Body of pancreas (tissue), 4 donors: ENCODE measurements at places on chromosomes 2 and 18. TPM values are rescaled to one million over a fixed set of nuclear protein-coding genes. Genes with fewer than 3 reads are reported as not detected.

Gene ASPRV1
- total RNA-seq = 0.33 TPM

Gene MC5R
- total RNA-seq = not detected

Gene VPS54
- total RNA-seq = 17.8 TPM

Gene PLEKHH2
- total RNA-seq = 10.4 TPM

Gene SLC5A7
- total RNA-seq = 0.26 TPM

DNA sequence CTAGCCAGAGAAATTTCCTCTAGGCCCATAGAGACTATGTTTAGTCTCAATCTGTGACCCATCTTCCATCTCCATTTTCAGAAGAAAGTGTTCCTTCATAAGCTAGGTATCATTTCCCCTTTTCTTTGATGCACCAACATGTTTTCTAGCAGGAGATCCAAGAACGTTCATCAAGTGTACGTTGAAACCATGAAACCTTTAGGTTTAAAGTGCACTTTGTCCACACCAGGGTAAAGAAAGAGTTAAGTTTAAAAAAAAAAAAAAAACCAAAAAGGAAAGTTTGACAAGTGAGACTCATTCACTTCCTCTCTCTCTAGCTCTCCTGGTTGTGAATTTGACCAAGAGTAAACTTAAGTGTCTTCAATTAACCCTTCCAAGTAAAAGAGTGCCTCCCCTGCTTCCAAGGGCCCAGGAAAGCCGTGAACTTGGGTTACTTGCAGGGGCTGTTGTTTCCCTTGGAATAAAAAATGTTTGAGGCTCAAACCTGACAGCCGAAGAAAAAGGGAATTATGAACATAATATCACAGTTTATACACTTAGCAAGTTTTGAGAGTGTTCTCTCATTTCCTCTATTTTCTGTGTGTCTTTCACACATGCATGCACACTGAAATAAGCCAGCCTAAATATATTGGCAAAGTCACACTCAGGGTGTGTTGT, 56.7 kb downstream of the LBH start:
- H3K4me3 ChIP-seq = no peak overlapping the region
- no peak overlapping the region for H3K27ac ChIP-seq
- no peak for DNase-seq
- peaks cover 5% of the 10 kb centered on the region for H3K4me1 ChIP-seq

DNA sequence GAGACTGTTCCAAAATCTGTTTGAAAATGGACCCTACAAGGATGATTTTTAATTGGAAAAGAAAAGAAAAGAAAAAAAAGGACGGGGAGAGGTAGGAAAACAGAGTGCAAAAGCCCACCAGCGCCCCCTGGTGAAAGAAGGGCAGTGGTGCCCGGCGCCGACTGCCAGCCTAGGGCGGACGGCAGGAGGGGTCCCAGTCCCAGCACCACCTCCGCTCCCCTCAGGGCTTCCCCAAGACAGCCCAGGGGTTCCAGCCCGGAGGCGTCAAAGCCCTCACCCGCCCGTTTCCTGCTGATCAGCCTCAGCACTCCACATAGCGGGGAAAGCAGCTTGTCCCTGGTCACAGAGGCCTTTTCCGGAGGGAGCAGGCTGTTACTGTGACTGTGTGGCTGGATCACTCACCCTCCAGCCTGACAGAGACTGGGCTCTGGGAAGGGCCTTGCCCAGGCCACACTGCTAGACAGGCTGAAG, 213.9 kb downstream of the TFCP2L1 start:
- H3K4me1 ChIP-seq = peaks cover 13% of the 10 kb centered on the region
- H3K4me3 ChIP-seq = no peak overlapping the region
- H3K27ac ChIP-seq = no peak overlapping the region
- H3K27me3 ChIP-seq = peaks cover 8% of the 10 kb centered on the region
- peak; percentile 73 for DNase-seq

GRCh38 chr2:119293900-119294299, 70.3 kb downstream of the STEAP3 start:
- peaks cover 13% of the 10 kb centered on the region for H3K4me1 ChIP-seq
- no peaks in the 10 kb centered on the region for H3K36me3 ChIP-seq
- H3K4me3 ChIP-seq = no peak overlapping the region
- H3K27ac ChIP-seq = no peak overlapping the region
- no peaks in the 10 kb centered on the region for H3K27me3 ChIP-seq

GRCh38 chr2:118477111-118477862, 370.2 kb downstream of the EN1 start:
- H3K36me3 ChIP-seq = no peaks in the 10 kb centered on the region
- no peaks in the 10 kb centered on the region for H3K27me3 ChIP-seq
- H3K4me1 ChIP-seq = peaks cover 5% of the 10 kb centered on the region
- no peak for DNase-seq
- no peak overlapping the region for H3K4me3 ChIP-seq
- no peak overlapping the region for H3K27ac ChIP-seq

GRCh38 chr18:22241921-22242361, 72.6 kb downstream of the GATA6 start:
- H3K27me3 ChIP-seq = no peaks in the 10 kb centered on the region
- H3K36me3 ChIP-seq = no peaks in the 10 kb centered on the region
- no peak overlapping the region for H3K4me3 ChIP-seq
- H3K27ac ChIP-seq = peak overlapping the region; percentile 72

DNA sequence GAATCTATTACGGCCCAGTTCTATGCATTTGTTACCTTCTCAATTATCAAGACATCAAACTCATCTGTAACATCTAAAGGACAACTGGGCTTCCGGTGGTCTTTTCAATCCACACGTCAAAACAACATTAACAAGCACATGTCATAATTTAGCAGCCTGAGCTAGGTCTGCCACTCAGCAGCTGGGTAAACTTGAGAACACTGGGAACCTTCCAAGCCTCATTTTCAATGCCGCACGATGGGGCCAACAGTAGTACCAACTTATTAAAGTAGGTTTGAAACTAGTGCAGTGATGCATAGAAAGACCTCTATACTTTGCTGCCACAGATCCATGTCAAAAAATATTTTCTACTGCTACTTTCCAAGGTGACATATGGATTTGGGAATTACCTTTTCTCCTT, 60.4 kb downstream of the COL4A4 start:
- peaks cover 18% of the 10 kb centered on the region for H3K4me1 ChIP-seq
- DNase-seq = no peak
- no peak overlapping the region for H3K4me3 ChIP-seq
- no peak overlapping the region for H3K27ac ChIP-seq
- no peaks in the 10 kb centered on the region for H3K36me3 ChIP-seq

GRCh38 chr2:127679680-127680361, 4.5 kb upstream of the LIMS2 start:
- no peak for DNase-seq
- peaks cover 6% of the 10 kb centered on the region for H3K27me3 ChIP-seq
- H3K27ac ChIP-seq = no peak overlapping the region
- peaks cover 23% of the 10 kb centered on the region for H3K4me1 ChIP-seq
- no peaks in the 10 kb centered on the region for H3K36me3 ChIP-seq

GRCh38 chr2:67752199-67752598, 310.6 kb downstream of the C1D start:
- H3K4me3 ChIP-seq = no peak overlapping the region
- no peaks in the 10 kb centered on the region for H3K27me3 ChIP-seq
- DNase-seq = no peak
- no peak overlapping the region for H3K27ac ChIP-seq
- no peaks in the 10 kb centered on the region for H3K36me3 ChIP-seq

DNA sequence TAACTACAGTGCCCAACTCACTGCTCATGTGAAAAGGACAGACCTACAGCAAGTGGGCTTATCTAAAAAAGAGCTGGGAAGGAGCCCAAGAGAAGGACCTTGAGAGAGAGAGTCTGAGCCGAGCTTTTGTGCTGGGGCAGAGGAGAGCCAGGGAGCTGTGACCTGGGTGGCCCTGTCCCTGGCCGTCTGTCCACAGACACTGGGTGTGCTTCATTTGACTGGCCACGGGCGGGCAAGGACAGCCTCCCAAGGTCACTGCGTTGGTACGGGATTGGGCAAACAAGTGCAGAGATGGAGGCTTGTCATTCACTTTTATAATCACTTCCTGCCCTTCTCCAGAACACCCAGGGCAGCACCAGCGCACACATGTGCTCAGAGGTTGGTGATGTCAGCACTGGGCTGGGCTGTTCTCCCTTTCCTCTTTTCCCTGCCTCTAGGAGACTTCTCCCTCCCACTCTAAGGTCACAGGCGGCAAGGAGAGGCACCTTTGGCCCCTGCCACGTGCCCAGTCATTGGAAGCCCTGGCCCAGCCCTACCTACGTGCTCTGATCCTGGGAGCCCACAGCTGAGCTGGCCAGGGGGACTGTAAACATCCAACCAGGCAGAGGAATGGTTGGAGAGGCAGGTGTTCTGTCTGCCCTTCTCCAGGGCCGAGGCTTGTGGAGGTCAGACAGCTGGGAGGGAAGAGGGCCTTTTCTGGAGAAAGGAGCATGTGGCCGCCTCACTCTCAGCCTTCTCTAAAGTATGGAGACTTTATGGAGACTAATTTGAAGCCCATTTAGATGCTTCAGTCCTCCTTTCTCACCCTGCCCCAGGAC, 6.4 kb upstream of the PSD4 start:
- peak; percentile 90 for DNase-seq
- H3K36me3 ChIP-seq = no peaks in the 10 kb centered on the region
- peak overlapping the region; percentile 91 for H3K27ac ChIP-seq
- peaks cover 44% of the 10 kb centered on the region for H3K4me1 ChIP-seq
- no peak overlapping the region for H3K4me3 ChIP-seq

DNA sequence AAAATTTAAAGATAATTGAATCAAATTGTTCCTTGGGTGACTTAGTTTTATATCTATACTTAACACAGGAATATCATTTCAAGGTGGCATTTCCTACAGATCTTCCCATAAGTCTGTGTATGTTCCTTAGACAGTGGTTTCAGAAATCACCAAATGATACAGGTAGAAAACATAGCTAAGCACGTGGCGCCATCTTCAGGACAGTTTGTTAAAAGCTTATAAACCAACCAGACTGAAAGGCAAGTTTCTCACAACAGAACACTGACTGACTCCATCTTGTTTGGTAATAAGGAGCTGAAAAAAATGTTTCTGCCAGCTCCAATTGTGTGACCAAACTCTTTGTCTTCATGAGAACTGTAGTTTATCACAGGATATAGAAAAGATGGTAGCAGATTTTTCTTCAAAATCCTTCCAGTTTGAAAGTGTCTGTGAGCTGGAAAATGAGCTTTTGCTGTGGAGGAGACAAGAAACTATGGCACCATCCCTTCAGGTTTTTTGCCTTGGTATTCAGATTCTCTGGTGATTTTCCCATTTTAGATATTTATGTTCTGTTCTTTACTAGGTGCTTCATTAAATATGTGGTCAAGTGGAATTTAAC, 34.8 kb upstream of the NEUROD1 start:
- H3K36me3 ChIP-seq = no peaks in the 10 kb centered on the region
- no peaks in the 10 kb centered on the region for H3K4me1 ChIP-seq
- peak; percentile 72 for DNase-seq
- H3K27me3 ChIP-seq = no peaks in the 10 kb centered on the region

DNA sequence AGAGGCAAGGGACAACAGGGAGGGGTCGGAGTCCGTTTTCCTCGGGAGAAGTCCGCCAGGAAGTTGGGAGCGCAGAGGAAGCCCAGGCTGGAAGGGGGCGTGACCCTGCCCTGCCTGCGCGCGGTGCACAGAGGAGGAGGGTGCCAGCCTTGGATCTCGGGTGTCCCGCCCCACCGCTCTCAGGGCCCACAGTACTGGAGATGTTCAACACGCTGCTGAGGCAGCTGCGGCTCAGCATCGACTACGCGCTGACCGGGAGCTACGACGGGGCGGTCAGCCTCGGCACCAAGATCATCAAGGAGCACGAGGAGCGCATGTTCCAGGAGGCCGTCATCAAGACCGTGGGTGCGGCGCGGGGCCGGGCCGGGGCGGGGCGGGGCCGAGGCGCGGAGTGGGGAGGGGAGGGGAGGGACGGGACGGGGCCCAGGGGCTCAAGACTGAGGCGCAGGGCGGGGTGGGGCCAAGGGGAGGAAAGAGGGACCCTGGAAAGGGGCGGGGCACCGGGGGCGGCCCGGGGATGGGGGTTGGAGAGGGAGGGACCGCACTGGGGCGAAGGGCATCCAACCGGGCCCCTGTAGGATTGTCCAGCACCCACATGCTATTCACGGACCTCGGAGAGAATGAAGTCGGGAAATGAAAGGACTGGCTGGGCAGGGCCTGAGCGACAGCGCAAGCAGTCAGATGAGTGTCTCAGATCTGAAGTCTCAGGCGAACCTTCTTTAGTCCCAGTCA, 36.6 kb downstream of the POMC start:
- no peaks in the 10 kb centered on the region for H3K27me3 ChIP-seq
- H3K27ac ChIP-seq = no peak overlapping the region
- H3K36me3 ChIP-seq = no peaks in the 10 kb centered on the region
- H3K4me1 ChIP-seq = peaks cover 6% of the 10 kb centered on the region
- no peak overlapping the region for H3K4me3 ChIP-seq
- no peak for DNase-seq

- peaks cover 3% of the 10 kb centered on the region for H3K36me3 ChIP-seq
- no peak for DNase-seq
- no peak overlapping the region for H3K27ac ChIP-seq
- no peak overlapping the region for H3K4me3 ChIP-seq
- no peaks in the 10 kb centered on the region for H3K4me1 ChIP-seq
- H3K27me3 ChIP-seq = no peaks in the 10 kb centered on the region
Observed at GRCh38 chr2:203453858-203454451, 81.1 kb downstream of the RAPH1 start.

- no peak overlapping the region for H3K4me3 ChIP-seq
- H3K36me3 ChIP-seq = no peaks in the 10 kb centered on the region
- peaks cover 15% of the 10 kb centered on the region for H3K4me1 ChIP-seq
- no peak overlapping the region for H3K27ac ChIP-seq
- no peak for DNase-seq
- H3K27me3 ChIP-seq = no peaks in the 10 kb centered on the region
Observed at GRCh38 chr2:12661489-12661888, 55.2 kb upstream of the TRIB2 start.

GRCh38 chr2:44016282-44016681, 20.5 kb upstream of the LRPPRC start:
- peak; percentile 43 for DNase-seq
- no peaks in the 10 kb centered on the region for H3K36me3 ChIP-seq
- H3K4me3 ChIP-seq = no peak overlapping the region
- no peaks in the 10 kb centered on the region for H3K4me1 ChIP-seq
- no peaks in the 10 kb centered on the region for H3K27me3 ChIP-seq

DNA sequence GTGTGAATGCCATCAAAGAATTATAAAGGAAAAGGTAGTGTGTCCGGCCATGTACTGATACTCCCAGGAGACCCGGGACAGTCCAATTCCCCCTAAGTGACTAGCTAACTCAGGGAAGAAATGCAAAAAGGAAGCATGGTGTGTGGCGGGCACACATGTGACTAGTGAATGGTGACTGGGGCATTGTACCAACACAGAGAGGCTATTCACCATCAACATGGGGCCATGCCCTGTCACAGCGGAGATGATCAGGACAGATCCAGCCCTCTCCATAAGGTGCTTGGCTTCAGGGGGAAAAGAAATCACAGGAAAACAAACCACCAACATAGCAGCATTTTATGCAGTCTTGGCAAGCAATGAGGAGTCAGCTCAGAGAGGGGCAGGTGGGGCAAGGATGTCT, 34.3 kb downstream of the FAM168B start:
- no peak for DNase-seq
- H3K4me1 ChIP-seq = peaks cover 24% of the 10 kb centered on the region
- no peak overlapping the region for H3K27ac ChIP-seq
- H3K4me3 ChIP-seq = no peak overlapping the region
- H3K27me3 ChIP-seq = no peaks in the 10 kb centered on the region
- H3K36me3 ChIP-seq = no peaks in the 10 kb centered on the region
